ENCODE measurements at places on chromosomes 1 and 21. TPM values are rescaled to one million over a fixed set of nuclear protein-coding genes. Genes with fewer than 3 reads are reported as not detected.

- no peak for DNase-seq
Measured at GRCh38 chr1:230049731-230050130, 17.3 kb upstream of the GALNT2 start.

DNA sequence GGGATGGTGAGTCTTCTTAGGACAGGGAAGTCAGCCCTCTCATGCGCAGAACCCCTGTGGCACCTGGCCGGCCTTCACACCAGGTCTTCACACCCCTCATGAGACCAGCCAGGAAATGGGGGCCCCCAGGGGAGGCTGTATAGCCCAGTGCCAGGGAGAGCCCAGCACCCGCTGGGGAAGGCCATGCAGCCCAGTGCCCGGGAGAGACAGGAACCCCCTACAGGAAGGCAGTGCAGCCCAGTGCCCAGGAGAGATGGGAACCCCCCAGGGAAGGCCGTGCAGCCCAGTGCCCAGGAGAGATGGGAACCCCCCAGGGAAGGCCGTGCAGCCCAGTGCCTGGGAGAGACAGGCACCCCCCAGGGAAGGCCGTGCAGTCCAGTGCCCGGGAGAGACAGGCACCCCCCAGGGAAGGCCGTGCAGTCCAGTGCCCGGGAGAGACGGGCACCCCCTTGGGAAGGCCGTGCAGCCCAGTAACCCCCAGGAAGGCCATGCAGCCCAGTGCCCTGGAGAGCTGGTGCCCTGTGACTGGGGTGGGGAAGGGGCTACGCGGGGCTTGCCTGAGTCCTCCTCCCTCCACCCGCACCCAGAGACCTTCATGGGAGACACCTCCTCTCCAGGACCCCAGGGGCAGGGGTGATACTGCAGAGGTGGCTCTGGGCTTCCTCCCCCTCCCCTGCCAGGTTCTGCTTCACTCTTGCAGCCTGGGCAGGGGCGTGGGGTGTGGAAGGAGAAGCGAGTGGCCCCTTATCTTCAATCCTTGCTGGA is 110.5 kb upstream of the COL6A1 start:
- no peak for DNase-seq

DNA sequence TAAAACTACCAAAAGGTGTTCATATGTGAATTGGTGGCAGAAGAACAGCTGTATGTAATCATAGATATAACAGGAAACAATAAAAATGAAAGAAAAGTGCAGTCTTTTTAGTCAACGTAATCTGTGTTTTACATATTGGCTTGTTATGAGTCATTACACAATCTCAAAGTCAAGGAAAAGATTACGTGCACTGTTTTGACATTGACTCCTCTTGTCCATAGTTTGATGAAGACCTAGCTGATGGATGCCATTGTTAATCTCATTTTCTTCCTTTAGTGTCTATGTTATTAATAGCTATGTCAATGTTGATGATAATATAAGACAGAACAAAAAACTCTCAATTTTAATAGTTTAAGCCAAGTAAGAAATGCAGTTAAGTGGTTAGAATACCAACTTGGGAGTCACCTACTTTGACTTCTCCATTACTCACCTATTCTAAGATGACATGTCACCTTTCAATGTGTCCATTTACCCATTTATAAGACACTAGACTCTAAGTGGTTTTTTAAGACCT is 84.5 kb upstream of the SAMSN1 start:
- DNase-seq, result no peak

GRCh38 chr1:7299994-7300393 is 471.1 kb upstream of the VAMP3 start:
- DNase-seq, result peak; percentile 1

- no peak for DNase-seq
Measured at GRCh38 chr1:15328351-15329103, 81.2 kb upstream of the EFHD2 start.

- DNase-seq, result peak; percentile 35
Measured at GRCh38 chr1:10033359-10033845, 644 bp downstream of the UBE4B start.

GRCh38 chr1:181936768-181937581 is 124.5 kb downstream of the ZNF648 start:
- DNase-seq, result peak; percentile 66

DNA sequence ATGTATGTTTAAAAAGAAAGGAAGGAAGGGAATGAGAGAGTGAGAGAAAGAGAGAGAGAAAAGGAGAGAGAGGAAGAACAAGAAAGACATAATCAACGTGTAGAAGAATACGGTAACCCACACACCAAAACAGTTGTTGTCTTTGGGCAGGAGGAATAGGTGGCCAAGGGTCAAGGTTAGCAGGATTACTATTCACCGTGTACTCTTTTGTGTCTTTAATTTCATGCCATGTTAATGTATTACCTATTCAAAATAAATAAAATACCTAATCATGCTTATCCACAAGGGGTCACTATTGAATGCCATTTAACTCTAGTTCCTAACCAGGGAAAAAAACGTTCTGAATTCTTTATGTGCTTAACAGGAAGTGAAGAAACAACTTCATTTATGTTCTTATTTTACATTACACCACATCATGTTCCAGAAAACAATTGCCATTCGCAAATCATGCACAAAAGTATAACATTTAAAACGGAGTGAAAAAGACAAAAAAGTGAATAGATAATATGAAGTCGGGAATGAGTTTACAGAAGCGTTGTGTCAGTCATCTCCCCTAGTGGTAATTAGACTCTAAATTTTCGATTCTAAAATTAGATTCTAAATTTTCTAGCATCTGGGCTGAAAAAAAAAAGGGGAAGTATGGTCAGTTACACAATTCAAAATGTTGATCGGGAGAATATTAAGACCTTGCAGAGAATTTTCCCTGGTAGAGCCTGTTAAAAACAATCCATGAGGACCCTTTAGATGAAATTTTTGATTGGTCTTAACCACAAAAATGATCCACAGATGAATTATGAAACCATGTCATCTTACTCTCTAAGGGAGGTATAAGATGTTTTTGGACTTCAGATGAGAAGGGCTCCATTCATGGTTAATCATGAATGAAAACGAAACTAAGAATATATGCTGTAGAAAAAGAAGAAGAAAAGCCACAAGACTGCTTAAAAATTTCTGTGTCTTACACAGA is 700 bp upstream of the KMO start:
- DNase-seq, result no peak

The UTS2 gene
- not detected for total RNA-seq
